A673 (cell line): ENCODE measurements at places on chromosomes 16 and 17.
A peak's percentile ranks its signal among the peaks of the same experiment; 100 is the strongest.

GRCh38 chr17:4446326-4447071 lies 12.8 kb downstream of the SPNS3 start:
- no peak for DNase-seq

GRCh38 chr16:10876799-10877341 lies at the start of gene CIITA:
TSS of gene CIITA (plus strand) at chr16:10877202. CDS start at chr16:10877331, 129 bp downstream.
- DNase-seq = peak; percentile 33

- peak; percentile 56 for DNase-seq
Measured at GRCh38 chr16:88754912-88755744, 29.9 kb downstream of the PIEZO1 start.

DNA sequence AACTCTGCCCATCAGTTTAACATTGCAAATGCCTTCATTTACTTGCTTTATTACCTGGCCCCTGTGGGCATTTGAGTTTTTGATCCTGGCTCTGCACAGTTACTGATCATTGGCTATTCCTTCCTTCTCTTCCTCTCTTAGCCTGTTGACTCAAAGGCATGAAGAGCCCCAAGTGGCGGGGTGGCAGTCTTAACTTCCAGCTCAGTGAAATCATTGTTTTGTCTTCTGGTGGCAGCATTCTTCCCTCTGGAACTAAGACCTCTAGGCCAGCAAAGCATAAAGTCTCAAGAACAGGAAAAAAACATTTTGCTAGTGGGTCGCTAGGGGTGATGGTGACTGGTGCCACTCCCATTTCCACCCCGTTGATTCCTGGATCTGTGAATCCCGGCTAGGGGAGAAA lies 52.3 kb upstream of the MRTFB start:
- no peak for DNase-seq

- DNase-seq = peak; percentile 31
Measured at GRCh38 chr16:68993885-68994284, 111.6 kb upstream of the HAS3 start.

GRCh38 chr17:68539548-68540467 lies 27.6 kb downstream of the PRKAR1A start:
- DNase-seq = no peak

DNA sequence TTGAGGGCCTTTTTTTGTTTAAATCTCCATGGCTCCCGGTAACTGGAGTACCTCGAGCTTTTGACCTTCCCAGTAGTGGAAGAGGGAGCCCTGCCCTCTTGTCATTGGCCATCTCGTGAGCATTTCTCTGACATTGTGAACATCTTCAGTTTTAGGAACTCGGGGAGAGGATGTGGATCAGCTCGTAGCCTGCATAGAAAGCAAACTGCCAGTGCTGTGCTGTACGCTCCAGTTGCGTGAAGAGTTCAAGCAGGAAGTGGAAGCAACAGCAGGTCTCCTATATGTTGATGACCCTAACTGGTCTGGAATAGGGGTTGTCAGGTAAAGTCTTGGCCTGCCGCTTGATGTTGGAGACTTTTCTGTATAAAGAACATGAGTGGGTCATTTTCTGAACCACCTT lies 24.3 kb downstream of the NTAN1 start:
- DNase-seq = no peak

GRCh38 chr17:63639125-63639524 lies 16.9 kb downstream of the MAP3K3 start:
- DNase-seq = no peak

- DNase-seq = no peak
Measured at GRCh38 chr17:4504188-4504587, 5.5 kb downstream of the SPNS2 start.

DNA sequence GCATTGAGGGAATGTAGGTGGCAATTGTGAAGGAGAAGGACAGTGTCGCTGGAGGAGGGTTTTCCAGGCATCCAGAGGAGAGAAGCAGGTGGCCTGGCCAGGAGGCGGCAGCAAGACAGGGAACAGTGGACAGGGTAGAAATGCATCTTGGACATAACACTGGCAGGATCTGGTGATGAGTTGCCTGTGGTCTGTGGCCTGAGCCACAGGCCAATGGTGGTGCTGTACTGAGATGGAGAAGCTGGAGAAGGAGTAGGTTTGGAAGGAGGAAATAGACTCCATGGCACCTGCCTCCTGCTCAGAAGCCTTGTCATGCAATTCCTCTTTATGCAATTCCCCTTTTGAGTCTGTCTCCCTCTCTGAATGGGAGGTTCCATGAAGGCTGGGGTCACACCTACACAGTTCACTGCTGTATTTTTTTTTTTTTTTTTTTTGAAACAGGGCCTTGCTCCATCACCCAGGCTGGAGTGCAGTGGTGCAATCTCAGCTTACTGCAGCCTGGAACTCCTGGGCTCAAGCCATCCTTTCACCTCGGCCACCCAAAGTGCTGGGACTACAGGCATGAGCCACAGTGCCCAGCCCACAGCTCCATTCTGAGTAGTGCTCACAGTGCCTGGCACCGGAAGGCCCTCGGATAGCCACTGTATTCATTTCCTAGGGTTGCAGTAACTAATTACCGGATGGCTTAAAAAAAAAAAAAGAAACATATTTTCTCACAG lies 13.5 kb upstream of the CACNG4 start:
- DNase-seq = no peak

DNA sequence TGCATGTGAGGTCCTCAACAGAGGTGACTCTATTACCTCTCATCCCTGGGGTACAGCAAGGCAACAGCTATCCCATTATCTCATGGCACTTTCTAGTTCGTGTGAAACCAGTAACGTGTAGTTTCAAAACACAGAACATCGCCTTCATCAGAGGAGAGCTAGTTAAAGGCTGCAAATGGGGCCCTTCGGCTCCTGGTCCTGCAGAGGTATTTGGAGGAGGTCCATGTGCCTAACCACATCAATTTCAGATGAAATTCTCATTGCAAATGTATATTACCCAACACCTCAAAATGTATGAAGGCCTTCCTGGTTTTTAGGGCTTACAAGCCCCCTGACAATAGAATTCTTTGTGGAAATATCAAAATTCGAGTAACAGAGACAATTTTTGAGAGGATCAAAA lies 95.7 kb upstream of the PSMD7 start:
- DNase-seq = no peak

GRCh38 chr16:57906382-57907316 lies 64.3 kb downstream of the CNGB1 start:
- no peak for DNase-seq

- no peak for DNase-seq
Measured at GRCh38 chr17:74161503-74161875, 42.0 kb upstream of the RPL38 start.

- no peak for DNase-seq
Measured at GRCh38 chr16:55495616-55496289, 13.1 kb upstream of the LPCAT2 start.

DNA sequence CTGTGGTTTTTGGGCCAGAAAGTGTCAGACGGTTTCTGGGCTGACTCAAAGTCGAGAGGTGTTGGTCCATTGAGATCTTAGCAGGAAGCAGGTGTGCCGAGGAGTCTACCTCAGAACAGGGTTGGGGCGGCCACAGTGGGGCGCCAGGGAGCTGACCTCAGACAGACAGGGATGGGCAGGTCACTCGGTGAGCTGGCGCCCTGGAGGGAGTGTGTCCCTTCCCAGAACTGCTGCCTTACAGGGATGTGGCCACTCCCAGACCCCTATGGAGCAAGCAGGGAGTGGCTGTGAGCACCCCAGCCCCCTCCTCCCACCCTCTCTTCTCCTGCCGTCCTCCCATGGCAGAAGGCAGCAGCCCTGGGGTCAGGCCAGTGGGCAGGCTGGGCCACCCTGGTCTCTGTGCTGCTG lies 14.0 kb upstream of the DPEP1 start:
- no peak for DNase-seq

- no peak for DNase-seq
Measured at GRCh38 chr16:70700101-70701020, 14.5 kb upstream of the MTSS2 start.

GRCh38 chr16:64061621-64062020 lies 1060.2 kb downstream of the CDH11 start:
- no peak for DNase-seq

GRCh38 chr17:67365738-67366192 lies 612 bp downstream of the PSMD12 start:
- no peak for DNase-seq

DNA sequence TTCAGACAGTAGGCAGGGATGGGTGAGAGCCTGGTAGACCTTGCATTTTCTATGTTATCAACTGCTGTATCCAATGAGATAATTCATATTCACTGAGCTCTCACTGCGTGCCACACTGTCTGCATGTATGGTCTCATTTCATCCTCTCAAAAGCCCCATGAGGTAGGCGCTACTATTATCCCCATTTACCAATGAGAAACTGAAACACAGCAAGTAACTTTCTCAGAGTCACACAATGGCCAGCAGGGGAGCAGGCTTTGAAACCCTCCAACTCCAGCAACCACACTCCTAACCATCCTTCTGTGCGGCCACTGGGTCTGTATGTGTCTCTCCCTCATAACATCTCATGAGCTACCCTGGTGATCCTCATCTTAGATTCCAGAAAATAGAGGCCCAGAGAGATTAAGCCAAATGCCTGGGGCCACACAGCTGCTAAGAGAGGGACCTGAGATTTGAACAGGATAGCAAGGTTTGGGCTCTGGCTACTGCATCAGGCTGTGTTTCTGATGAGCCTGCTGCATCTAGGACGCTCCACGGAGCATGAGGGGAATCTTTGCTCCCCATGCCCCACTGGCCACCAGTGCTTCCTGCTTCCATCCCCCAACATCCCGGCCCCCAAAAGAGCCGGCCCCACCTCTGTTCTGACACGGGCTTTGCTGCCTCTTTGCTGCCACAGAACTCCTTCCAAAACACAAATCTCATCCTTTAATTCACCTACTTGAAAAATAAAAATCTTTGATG lies 3.2 kb downstream of the CCR7 start:
- no peak for DNase-seq

DNA sequence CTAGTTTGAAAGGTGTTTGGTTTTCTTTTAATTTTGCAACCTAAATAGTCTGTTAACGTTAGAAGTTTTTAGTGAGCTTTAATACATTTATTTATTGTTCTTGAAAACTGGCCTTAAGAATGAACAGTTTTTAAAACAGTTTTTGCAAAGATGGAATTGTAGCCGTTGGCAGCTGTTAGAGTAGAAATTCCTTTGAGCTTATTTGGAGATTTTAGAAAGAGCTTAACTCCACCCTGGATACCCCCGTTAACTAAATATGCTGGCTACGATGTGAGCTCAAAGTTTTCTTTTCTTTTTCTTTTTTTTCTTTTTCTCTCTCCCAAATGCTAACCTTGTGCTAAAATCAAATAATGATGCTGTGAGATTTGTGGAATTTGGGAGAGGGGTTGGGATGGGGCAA lies 75.2 kb downstream of the COX10 start:
- DNase-seq = no peak

DNA sequence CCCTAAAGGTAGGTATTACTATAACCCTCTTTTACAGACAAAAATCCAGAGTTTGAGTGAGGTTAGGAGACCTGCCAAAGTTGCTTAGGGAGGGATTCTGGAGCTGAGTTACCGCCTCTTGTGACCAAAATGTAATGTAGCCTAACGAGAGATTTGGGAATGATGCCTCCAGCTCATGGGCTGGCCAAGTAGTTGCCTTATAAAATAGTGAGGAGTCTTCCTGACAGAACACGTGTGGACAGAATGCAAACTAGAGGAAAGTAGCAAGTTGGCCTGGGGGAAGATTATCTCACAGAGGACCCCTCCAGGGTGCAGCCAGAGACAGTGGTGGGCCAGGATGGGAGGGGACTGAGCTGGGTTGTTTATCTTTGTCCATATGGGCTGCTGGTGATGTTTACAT lies 543.7 kb upstream of the CDH11 start:
- DNase-seq = no peak

- DNase-seq = no peak
Measured at GRCh38 chr16:27108051-27108770, 41.5 kb downstream of the C16orf82 start.

DNA sequence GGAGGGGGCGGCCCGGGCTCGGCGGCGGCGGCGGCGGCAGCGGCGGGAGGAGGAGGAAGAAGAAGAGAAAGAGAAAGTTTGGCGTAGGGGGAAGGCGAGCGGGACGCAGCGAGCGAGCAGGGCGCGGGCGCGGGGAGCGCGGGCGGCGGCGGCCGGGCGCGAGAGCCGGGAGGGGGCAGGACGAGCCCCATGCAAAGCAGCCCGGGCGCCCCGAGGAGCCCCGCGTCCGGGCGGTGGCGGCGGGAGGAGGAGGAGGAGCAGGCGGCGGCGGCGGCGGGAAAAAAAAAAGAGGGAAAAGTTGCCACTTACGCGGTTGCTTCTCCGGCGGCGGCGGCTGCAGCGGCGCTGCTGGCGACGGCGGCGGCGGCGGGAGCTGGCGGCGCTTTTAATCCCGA lies 10.3 kb upstream of the ZFHX3 start:
- peak; percentile 66 for DNase-seq

GRCh38 chr17:72790190-72790589 lies 302.3 kb downstream of the SLC39A11 start:
- DNase-seq = no peak

DNA sequence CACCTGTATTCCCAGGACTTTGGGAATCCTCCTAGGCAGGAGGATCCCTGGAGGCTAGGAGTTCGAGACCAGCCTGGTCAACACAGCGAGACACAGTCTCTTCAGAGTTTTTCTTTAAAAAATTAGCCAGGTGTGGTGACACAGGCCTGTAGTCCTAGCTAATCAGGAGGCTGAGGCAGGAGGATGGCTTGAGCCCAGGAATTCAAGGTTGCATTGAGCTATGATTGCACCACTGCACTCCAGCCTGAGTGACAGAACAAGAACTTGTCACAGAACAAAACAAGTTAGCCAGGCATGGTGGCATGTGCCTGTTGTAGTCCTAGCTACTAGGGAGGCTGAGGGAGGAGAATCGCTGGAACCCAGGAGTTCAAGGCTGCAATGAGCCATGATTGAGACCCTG lies 24.8 kb downstream of the ANKRD40 start:
- no peak for DNase-seq
